Activated CD4-positive, alpha-beta T cell treated with anti-CD3 and anti-CD28 coated beads, Interleukin-2, amount 10 ng/mL, durations not matched to agents 24 days and 14 days (primary cell): ENCODE measurements at places on chromosomes 2 and 18. TPM values are rescaled to one million over a fixed set of nuclear protein-coding genes. Genes with fewer than 3 reads are reported as not detected.
A peak's percentile ranks its signal among the peaks of the same experiment; 100 is the strongest.

The DSG1 gene
- total RNA-seq = not detected in 2 replicates

The DLX2 gene
- 0.26 TPM in 1 of 2 replicates, not detected in the other for total RNA-seq

The SERPINB3 gene
- total RNA-seq = not detected in 2 replicates

The CCDC141 gene
- total RNA-seq = 2.1 and 2.5 TPM in 2 replicates

The UGT1A10 gene
- total RNA-seq = not detected in 2 replicates

The FSHR gene
- not detected in 2 replicates for total RNA-seq

The ABCB11 gene
- total RNA-seq = not detected in 2 replicates

The UGT1A8 gene
- total RNA-seq = not detected in 2 replicates

The MC5R gene
- not detected in 2 replicates for total RNA-seq

The FHOD3 gene
- not detected in 2 replicates for total RNA-seq

The MRO gene
- total RNA-seq = not detected in 2 replicates

DNA sequence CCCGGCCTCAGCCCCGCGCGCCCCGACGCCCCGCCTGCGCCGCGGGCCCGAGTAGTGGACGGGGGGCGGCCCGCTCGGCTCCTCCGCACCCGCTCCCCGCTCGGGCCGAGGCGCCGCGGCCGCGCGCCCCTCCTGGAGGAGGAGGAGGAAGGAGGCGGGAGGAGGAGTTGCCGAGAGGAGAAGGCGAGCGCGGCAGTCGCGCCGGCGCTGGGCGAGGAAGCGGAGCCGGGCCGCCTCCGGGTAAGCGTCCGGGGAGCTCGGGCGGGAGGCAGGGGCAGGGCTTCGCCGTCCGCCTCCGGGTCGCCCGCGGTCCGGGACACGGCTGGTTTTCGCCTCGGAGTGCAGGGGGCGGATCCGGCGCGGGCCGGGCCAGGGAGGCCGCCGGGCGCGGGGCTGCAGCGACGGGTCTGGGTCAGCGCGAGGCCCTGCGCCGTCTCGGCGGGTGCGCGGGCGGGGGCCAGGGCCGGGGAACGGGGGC is at the start of gene SOCS6:
Gene SOCS6, plus strand, starts transcription at position 195 of the 478 bp plus-strand sequence. CDS start 35,624 bp downstream, outside the sequence.
- DNase-seq = peak; percentile 87

- no peak for DNase-seq
These were observed 571.9 kb downstream of the CPS1 start for GRCh38 chr2:211128287-211128686.

GRCh38 chr18:23605941-23606340 is 19.6 kb upstream of the NPC1 start:
- no peak for DNase-seq

DNA sequence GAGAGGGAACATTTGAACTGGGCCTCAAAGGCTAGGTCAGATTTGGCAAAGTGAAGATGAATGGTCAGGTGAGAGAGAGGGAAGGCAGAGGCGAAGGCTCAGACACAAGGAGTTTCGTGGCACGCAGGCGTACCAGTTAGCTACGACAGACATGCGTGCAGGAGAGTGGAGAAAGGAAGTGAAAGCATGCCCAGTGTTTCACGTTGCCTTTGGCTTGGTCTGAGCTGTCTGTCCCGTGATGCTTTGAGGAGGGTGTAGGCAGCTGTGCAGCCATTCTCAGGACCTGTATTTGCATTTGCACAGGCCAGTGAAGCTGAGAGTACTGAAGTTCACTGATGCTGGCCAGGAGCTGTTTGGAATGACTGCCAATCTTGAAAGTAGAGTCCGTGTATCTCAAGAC is 69.5 kb downstream of the HNRNPLL start:
- no peak for DNase-seq

GRCh38 chr18:13688191-13689136 is 37.9 kb downstream of the FAM210A start:
- DNase-seq = peak; percentile 45

DNA sequence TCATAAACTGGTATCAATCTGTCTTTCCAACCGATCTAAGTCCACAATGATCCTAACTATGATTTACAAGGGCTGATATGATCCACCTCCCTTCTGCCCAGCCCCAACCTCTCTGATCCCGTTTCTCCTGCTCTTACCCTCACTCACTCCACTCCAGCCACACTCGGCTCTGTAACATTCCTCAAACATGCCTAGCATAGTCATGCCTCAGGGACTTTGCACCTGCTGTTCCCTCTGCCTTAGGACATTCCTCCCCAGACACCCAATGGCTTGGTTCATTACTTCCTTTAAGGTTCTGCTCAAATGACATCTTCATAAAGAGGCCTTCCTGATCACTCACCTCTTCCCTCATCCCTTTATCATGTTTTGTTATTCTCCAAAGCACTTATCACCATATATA is 9.2 kb downstream of the DUSP11 start:
- DNase-seq = no peak

GRCh38 chr2:180258041-180258537 is 251.0 kb upstream of the CWC22 start:
- no peak for DNase-seq

DNA sequence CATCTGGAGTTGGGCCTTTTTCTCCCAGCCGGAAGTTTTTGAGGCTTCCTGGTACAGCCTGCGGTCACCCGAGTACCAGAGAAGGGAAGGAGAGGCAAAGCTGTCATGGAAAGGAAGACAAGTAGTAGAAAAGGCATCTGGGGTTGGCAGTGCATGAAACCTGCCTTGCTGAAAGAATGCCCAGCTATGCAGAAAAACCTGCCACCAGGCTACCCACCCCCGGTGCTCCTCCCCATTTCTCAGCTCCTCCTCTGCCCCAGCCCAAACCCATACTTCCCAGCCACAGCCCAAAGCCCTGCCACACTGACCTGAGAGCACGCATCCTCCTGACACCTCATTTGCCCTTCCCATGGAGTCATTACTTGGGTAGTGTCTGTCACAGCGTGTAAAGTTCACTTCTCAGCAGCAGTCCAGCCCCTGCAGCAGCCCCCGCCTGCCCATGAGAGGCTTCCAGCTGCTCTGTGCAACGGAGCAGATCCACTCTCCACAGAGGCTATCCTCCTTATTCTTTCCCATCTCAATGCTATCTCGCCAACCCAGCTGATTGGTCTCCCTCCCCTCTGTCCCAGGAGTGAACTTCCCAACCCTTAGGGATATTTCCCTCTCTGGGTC is 40.4 kb upstream of the MAL start:
- DNase-seq = no peak

DNA sequence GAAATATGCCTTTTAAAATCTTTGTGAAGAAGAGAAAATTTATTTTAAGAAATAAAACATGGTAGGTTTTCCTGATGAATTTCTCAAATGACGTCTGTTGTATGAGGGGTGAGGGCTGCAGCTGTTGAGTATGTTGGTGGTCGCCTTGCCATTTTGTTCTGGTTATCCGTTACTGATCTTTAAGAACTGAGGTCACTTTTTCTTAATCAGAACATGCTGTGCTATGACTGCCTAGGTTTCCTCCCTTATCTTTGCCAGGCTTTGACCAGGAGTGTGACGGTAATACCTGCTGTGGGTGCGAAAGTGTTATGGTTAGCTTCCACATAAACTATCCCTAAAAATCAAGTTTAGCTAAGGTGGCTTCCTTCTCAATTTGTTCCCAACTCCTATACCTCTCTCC is 176.9 kb downstream of the DIS3L2 start:
- no peak for DNase-seq

- no peak for DNase-seq
These were observed 409.7 kb upstream of the PIK3C3 start for GRCh38 chr18:41545091-41545888.

- DNase-seq = no peak
These were observed 291.1 kb downstream of the SLC8A1 start for GRCh38 chr2:40160751-40161218.

DNA sequence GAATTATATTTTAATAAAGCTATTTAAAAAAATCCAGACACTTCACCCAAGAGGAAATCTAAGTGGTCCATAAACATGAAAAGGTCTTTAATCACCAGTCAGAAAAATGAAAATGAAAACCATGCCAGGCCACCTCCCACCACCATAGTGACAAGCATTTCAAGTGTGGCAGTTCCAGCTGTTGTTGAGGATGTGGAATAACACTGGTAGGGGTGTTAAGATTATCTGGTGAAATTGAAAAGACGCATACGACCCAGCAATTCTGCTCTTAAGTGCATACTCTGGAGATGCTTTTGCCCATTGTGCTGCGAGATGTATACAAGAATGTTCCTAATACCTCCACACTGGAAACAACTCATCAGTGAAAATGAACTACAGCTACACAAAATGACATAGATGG is 82.2 kb downstream of the MSH2 start:
- DNase-seq = no peak

DNA sequence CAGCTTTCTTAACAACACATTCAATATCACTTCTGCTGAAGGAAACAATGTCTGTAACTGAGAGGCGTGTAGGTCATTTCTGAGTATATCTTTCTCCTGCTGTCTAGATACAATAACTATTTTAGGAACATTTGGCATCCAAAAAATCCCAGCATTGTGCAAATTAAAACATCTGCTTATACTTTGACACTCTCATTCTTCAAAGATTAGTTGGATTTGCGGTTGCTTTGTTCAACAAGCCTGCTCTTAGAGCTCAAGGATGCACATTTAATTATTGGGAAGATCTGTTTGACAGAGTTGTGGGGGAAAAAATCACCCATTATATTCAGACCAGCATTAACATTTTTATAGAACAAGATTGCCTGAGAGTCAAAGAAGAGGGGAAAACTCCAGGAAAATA is 449.5 kb upstream of the HNRNPA3 start:
- no peak for DNase-seq

DNA sequence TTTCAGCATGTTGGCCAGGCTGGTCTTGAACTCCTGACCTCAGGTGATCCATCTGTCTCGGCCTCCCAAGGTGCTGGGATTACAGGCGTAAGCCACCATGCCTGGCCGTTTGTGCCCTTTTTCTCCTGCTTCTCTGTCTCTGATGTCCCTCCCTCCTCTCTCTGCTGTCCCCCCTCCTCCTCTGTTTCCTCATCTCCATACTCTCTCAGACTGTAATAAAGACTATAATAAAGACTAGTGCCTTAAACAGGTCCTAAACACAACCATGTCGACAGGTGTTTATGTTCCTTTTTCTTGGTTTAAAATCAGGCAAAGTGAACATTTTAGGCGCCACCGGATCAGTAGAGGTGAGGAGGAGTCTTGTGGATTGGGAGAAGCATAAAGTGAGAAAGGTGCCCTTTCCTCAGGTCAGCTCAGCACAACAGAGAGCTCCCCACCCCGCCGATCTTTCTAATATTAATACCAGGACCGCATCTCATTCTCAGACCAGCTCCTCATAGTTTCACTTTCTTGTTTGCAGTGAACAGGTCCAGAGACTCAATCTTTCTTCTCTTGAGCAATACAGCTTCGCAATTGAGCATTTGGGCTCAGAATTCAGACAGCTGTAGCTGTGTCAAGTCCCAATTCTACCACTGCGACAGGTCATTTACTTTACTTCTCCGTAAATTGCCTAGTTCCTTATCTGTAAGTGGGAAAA is 23.7 kb downstream of the TIMM21 start:
- DNase-seq = no peak

DNA sequence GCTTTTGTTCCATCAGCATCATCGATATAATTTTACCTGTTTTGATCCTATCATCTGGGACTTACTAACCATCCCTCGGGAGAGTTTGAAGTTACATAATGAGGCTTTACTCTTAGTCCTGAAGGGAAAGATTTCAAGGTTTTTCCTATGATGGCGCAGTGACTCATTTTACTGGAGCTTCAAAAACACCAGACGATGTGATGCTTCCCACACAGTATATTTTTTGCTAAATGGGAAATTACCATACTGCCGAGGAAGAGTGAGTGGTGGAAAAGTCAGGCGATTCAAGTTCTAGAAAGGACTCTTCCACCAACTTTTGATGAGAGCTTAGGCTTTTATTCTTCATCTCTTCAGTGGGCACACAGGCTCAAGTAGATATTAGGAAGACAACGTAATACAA is 44.6 kb upstream of the GCG start:
- DNase-seq = no peak

- no peak for DNase-seq
These were observed 88.9 kb downstream of the POLE4 start for GRCh38 chr2:75047189-75047991.
